ENCODE measurements at places on chromosomes 2 and 18. TPM values are rescaled to one million over a fixed set of nuclear protein-coding genes. Genes with fewer than 3 reads are reported as not detected.

Gene CNGA3
- polyA plus RNA-seq = 0.10 TPM

DNA sequence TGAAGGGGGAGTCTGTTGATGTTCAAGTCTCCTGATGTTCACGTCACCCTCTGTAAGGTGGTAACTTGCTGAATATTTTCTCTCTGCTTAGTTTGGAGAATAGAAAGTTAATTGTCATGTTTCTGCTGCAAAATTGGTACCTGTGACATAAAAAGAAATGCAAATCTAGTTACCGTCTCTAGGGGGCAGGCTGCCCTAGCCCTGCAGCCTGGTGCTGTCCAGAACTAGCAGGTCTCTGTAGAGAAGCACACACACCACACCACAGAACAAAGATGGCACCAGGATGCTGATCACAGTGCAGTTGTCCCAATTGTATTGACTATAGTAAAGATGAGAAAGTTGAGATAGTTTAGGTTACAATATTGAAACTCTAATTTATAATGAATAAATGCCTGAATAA, 47.0 kb downstream of the SLC9A4 start:
- no peak for DNase-seq

Gene ST8SIA5
- 0.34 TPM for polyA plus RNA-seq

DNA sequence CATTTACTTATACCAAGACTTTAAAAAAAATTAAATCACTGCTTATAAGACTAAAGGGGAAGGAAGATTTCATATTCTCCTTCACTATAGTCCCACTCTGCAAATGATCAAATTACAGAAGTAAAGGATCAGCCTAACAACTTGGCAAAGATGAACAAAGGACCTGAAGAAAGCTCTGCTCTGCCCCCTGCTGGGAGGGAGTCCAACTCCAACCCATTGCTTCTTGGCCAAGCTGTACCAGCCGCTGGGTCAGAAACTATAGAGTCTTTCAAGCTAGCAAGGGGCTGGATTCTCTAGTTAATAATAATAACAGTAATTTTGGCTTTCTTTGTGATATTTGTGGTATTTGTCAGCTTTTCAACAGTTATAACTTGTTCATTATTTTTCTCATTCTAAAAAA, 927.0 kb upstream of the CRIM1 start:
- no peak for DNase-seq

DNA sequence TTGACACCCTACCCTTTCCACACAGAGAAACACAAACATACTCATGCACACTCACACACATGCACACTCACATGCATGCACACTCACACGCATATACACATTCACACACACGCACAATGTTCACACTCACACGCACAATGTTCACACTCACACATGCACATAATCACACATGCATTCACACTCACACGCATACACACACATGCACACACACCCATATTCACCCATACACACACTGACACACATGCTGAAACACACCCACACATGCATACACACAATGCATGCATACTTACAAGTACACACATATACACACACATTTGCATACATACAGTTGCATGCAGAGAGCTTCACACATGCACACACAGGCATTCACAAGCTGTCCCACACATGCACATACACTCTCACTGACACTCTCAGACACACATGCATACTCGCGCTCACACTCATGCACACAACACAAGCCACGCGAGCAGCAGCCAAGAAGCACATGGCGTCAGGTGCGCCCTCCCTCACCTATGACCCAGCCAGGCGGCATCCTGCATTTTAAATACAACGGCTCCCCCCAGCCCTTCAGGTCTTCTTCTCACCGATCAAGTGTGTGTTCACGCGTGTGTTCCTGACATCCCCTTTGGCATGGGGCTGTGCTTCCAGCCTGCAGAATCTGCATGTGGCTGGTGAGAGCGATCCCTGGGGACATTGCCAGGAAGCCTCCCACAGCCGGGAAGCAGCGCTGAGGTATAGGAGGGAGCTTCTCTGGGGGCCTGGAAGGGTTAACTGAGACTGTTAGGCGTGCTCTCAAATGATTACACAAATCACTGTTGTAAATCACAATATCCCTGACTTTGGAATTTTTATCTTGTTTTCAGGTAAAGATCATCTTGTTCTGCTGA, 195.1 kb downstream of the RTP5 start:
- DNase-seq = no peak

Gene TXNDC2
- polyA plus RNA-seq = not detected

Measured in right lung (tissue), 10 donors.